ENCODE measurements at places on chromosomes 2 and 18.

DNA sequence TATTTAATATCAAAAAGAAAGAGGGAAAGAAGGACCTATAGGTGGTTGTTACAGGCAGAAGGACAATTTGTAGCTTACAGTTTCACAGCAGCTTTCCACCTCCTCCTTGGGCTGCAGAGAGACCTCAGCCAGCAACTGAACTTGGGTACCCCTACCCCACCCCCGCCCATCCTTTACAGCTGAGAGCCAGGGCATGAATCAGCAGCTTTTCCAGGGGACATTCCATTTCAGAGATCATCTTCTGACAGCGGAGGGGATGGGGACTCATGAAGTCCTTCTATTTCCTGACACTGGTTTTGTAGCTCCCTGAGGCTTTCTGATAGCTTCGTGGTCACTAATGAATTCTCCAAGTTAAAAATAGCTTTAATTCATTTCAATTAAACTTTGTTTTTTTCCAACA is 96.4 kb downstream of the ITGB1BP1 start:
- DNase-seq, result no peak

DNA sequence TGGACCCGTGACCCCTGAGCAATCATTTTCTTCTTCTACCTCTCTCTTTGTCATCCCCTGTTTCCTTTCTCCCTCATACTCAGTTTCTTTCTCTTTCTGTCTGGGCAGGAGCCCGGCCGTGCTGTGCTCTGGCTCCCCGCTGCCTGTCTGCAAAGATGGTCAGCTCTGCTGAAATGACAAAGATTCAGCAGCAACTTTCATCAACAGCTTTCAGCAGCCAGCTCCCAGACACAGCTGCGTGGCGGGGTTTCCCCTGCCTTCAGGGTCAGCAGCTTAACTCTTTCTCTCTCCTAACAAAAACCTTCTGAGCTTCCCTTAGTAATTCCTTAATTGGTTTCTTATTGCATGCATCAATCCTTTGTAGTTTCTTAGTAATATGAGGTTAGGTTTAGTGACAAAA is 1234.4 kb downstream of the CNTNAP5 start:
- no peak for DNase-seq

DNA sequence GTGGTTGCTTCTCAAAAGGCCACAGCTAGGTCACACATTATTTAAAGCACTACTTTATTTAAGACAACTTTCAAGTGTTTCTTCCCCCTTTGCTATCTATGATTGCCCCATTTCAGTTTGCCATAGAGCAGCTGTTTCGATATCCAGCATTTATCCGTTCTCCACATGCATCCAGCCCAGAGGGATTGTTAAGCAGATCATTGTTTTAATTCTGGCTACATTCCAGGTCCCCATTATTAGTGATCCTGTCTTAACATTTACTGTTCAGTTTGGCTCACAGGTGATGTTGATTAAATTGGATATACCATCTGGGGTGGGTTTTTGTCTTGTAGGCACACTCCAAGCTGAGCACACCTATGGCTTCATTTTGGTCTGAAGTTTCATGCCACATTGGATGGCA is 638.7 kb downstream of the ZEB2 start:
- DNase-seq, result no peak

GRCh38 chr2:206958261-206958660 is 18.9 kb downstream of the CPO start:
- no peak for DNase-seq

GRCh38 chr2:189199797-189200196 is 20.2 kb upstream of the COL5A2 start:
- no peak for DNase-seq

DNA sequence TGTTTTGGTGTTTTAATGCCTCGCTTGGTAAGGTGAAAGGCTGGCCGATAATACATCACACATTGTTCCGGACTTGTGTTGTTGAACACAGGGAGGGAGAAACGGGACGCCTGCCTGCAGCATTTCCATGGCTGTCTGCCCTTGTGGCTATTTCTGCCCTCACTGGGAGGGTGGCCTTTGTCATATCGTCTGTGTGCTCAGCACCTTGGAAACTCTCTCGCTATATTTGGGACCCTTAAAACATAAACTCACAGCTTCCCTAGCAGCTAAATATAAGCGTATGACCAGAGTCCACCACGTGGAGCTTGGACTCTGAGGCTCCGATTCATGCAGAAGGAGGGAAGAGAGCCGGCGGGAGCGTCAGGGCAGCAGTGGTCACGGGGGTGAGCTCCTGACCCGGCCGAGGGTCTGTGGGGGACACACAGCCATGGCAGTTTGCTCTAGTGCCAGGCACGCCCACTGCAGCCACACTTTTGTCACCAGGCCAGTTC is 111.7 kb downstream of the SH3BP4 start:
- DNase-seq, result no peak

- no peak for DNase-seq
Observed at GRCh38 chr2:198376677-198377076, 572.3 kb downstream of the PLCL1 start.

- DNase-seq, result no peak
Observed at GRCh38 chr2:24276349-24276899, 83.9 kb downstream of the ITSN2 start.

DNA sequence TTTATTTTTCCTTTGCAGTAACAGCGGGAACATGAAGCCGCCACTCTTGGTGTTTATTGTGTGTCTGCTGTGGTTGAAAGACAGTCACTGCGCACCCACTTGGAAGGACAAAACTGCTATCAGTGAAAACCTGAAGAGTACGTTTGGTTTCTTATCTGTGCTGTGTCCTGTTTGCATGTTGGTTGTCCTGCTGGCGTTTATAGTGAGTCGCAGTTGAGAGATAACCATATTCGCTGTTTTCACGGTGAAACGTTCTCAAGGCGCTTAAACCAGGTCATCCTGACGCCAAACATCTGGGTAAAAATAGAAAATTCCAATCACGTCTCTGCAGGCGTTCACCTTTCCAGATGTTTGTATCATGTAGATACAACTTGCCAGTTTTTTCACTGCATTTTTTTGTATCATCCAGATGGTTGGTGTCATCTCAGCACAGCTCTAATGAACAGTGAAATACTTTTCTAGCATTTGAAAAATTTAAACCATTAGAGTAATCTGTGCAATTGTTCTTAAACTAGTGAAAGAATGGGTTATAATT is 21.2 kb downstream of the CLUL1 start:
- no peak for DNase-seq

DNA sequence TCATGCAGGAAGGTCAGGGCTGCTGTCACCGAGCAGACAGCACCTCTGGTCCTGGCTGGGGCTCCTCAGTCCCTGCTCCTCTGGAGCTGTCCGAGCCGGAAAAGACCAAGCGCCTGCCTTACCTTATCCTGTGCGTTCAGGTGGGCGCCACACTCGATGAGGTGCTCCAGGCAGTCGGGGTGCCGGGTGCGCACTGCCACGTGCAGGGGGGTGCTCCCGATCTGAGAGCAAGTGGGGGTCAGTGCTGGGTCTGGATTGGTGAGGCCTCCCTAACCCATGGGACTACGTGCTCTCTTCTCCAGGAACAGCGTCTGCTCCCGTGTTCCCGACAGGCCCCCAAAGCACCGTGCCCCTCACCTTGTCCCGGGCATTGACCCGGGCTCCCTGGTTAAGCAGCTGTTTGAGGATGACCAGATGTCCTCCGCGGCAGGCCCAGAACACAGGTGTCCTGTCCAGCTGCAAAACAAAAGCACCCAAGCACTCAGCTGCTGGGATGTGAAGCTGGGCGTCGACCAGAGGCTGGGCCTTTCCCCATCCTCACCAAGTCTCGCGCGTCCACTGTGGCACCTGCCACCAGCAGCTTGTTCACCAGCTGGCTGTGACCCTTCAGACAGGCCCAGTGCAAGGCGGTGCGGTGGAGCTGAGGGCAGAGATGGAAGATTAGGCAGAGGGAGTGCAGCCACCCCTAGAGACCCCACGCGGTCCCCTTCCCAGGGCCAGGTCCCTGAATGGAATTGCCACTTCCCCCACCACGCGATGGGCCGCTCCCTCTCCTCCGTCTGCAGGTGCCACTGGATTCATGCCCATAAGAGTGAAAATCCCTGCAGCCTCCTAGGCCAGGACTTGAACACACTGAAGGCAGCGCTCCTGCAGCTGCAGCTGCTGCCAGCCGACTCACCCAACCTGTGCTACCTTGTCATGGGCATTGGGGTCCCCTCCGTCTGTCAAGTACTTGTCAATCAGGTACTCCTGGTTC is 3.7 kb downstream of the ANKRD23 start:
- no peak for DNase-seq

GRCh38 chr2:26562811-26563645 is 78.1 kb downstream of the CIB4 start:
- DNase-seq, result no peak

GRCh38 chr2:86064006-86064405 is 41.7 kb downstream of the POLR1A start:
- no peak for DNase-seq

GRCh38 chr2:186187854-186188253 is 298.2 kb upstream of the ZC3H15 start:
- DNase-seq, result no peak

DNA sequence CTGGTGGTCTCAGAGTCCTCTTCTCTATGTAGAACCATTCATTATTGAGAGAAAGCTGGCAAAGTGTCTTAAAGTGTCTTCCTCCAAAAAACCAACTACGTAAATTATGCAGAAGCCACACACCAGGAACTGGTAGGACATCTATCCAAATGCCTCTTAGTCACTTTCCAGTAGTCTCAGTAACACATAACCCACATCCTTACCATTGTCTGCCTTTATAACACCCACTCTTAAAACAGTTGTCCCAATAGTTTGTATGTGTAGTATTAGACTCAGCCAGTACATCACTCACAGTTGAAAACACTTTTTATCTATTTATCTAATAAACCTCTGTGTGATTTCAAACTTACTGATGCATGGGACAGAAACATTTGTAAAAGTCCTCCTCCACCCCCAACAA is 143.6 kb upstream of the HNRNPA3 start:
- DNase-seq, result no peak

DNA sequence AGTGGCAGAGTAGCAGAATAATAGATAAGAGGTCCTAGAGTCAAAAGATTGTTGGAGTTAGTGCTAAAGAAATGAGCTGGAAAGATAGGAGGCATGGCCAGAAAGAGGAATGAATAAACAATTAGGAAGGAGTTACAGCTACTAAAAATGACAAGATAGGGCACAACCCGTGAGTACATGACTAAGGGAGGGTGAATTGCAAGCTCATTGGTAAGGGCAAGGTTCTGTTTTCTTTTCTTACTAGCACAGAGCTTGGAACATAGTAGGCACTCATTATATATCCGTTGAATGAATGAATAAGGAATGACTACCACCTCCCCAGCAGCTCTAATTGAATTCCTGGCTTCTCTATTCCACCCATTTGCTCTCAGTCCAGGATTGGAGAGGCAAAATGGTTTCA is 5.7 kb upstream of the MARCO start:
- DNase-seq, result no peak

DNA sequence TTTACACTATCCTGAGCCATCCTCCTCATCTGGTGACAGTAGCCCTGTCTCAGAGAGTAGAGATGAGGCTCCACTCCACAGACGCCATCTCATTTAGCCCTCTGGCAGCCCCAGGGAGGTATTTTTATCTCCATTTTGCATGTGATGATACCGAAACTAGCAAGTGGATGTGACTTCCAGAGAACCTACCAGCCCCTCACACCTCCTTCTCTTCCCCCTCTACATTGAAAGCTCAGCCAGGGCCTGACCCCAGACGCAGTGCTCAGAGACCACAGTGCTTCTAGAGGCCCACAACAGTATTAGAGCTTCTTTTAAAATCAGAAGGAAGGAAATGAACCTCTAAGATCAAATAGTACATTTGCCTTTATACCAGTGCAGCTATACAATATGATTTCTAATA is 8.3 kb downstream of the GYPC start:
- peak; percentile 43 for DNase-seq

DNA sequence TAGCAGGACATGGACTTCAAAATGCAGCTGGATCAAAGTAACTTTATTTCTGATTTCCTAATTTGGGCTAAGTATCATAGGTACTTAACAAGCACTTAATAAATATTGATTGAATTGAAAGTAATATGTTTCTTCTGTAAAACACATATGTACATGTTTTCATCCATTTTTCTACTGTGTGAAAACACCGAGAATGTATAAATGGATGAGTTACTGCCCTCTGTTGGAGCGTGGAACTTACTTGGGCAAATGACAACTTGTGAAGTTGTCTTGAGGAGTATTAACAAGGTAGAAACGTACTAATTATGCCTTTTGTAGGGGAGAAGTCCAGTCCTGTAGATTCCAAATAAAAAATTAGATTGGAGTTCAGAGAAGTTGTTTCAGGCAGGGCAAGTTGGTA is 87.2 kb downstream of the PHLPP1 start:
- no peak for DNase-seq

DNA sequence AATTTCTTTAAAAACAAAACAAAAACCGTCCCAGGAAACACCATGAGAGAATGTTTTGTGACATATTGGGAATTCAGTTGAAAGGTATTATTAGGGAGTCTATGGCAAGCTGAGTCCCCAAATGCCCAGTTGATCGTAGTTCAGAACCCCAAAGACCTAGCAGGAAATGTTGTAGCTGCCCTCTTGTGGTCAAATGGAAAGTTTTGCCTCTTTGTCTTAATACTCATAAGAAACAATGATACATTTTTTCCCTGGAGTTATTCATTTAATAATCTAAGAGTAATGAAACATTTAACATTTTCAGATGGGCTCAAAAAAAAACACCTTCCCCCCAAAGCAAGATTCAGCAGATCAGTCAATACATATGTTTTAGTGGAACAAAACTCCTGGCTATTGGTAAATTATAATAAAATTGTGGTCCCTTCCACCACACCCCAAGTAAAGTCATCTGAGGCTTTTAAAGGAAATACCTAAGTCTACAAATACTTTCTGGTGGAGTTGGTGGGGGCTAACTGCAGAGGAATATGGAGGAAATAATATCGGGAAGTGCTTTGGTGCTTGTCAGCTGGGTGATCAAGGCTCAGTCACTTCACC is 37.8 kb upstream of the EFEMP1 start:
- DNase-seq, result no peak

- peak; percentile 49 for DNase-seq
Observed at GRCh38 chr18:9971313-9971920, 57.6 kb downstream of the VAPA start.

- no peak for DNase-seq
Observed at GRCh38 chr18:22999212-22999611, 66.1 kb downstream of the RBBP8 start.

DNA sequence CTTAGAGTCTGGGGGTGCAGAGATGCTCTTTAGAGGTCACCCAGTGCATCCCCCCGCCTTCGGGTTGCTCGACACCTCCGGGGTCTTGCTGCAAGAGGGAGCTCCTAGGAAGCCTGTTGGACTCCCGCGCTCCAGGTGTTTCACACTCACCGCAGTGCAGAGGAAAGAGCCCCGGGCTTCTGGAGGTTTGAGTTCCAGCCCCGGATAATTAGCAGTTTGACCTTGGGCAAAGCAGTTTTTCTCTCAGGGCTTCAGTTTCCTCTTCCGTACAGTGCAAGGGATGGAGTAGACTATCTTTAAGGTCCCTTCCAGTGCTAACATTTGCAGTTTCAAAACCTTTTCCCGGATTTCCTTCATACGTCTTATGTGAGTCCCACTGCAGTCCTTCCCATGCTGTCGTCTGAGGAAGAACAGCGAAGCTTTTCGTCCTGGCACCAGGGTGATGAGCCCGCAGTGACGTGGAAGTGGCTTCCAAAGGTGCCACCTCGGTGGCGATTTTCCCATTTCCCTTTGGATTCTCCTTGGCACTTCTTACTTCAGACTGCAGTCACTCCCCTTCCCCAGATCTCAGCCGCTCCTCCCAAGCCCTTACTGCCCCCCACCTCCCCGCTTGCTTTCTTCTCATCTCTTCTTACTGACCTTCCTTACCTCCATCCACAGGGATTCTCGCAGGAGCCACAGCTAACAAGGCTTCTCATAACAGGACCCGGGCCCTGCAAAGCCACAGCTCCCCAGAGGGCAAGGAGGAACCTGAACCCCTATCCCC is 585 bp downstream of the PNKD start:
- DNase-seq, result no peak
